T-cell (primary cell): ENCODE measurements at places on chromosomes 7 and 10.

DNA sequence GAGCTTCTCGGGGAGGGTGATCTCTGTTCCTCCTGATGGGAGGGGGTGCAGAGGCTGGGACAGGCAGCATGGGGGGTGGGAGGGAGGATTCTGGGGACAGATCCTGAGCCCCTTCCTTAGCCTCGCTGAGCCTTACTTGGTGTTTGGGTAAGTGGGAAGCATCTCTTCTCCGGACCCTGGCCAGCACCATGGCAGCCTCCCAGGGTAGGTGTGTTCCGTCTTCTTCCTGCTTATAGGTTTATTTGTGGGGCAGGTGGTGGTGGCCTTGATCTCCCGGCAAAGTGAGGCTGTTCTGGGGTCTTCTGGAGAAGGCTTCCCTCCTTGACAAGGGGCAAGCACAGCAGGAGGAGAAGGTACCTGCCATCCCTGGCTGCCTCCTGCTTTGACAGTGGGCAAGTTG lies 226.9 kb downstream of the GLRX3 start:
- DNase-seq: no peak

DNA sequence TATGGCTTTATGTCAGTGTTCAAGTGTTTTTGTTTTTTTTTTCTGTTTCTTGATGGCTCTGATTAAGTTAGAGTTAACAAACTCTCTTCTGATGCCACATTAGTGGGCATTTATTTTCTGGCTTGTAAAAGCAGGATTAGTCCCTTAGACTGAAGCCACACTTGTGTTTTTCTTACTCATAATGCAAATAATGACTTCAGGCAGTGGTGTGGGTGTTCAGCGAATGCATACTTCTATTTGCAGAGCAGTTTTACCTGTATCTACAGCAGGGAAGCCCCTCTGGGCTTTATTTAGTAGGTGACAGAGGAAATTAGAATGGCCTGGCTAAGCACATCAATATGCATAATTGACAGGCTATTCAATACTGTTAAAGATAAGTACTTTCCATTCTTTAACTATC lies 79.9 kb downstream of the CNNM2 start:
- no peak for DNase-seq

- DNase-seq: peak; percentile 70
Measured at GRCh38 chr10:132396494-132397035, 435 bp upstream of the PWWP2B start.

- DNase-seq: no peak
Measured at GRCh38 chr7:7136466-7137381, 45.6 kb upstream of the C1GALT1 start.

- DNase-seq: no peak
Measured at GRCh38 chr7:16178092-16178491, 243.2 kb downstream of the CRPPA start.
